ENCODE measurements at places on chromosomes 7 and 10.

GRCh38 chr7:151315038-151315655 lies 26.5 kb upstream of the NUB1 start:
- no peaks in the 10 kb centered on the region for H3K27me3 ChIP-seq
- H3K4me1 ChIP-seq, result peaks cover 10% of the 10 kb centered on the region
- DNase-seq, result peak; percentile 82
- H3K27ac ChIP-seq, result peak overlapping the region; percentile 53
- peaks cover 3% of the 10 kb centered on the region for H3K36me3 ChIP-seq
- no peak overlapping the region for H3K4me3 ChIP-seq

DNA sequence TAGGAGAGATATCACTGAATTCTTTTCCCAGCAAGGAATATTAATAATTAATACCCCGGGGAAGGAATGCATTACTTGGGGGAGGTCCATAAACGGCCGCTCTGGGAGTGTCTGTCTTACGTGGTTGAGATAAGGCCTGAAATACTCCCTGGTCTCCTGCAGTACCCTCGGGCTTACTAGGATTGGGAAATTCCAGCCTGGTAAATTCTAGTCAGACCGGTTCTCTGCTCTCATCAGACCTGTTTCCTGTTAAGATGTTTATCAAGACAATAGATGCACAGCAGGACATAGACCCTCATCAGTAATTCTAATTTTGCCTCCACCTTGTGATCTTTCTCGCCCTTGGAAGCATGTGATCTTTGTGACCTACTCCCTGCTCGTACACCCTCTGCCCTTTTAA lies 162.8 kb upstream of the KCND2 start:
- H3K4me3 ChIP-seq, result no peak overlapping the region
- no peak overlapping the region for H3K27ac ChIP-seq
- H3K36me3 ChIP-seq, result no peaks in the 10 kb centered on the region

- no peak for DNase-seq
- no peak overlapping the region for H3K27ac ChIP-seq
- H3K4me1 ChIP-seq, result no peaks in the 10 kb centered on the region
- H3K36me3 ChIP-seq, result no peaks in the 10 kb centered on the region
- H3K4me3 ChIP-seq, result no peak overlapping the region
Observed at GRCh38 chr10:122249991-122250750, 20.9 kb upstream of the BTBD16 start.

DNA sequence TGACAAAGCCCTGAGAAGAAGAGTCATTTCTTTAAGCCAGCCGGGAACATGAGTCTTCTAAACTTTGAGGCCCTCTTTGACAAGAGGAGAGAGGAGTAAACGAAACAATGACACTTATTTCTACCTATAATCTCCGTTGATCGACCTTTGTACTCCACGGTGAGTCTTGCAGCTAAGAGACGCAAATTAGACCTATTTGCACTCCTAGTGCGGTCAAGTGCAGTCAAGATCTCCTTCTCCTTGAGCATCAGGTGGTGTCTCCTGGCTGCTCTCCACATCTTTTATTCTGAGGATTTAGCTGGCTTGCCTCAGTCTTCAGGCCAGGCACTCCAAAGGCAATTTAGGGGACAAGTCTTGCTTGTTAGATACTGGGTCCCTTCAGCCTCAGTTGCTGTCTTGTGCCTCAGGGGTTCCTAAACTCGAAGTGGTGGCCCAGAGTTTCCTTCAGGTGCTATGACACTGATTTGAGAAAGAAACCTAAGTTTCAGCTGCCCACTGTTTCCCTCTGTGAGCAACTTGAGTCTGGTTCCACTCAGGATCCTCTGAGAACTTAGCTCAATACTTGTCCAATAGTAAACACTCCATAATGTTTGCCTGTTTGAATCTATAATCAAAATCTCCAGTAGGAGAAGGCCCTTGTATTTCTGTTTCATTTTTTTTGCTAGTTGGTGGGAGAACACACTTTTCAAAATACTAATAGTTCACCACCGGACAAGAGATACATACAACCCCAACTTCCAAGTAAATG lies 312.9 kb downstream of the RNLS start:
- no peak overlapping the region for H3K4me3 ChIP-seq
- H3K36me3 ChIP-seq, result no peaks in the 10 kb centered on the region
- peaks cover 45% of the 10 kb centered on the region for H3K4me1 ChIP-seq
- peaks cover 1% of the 10 kb centered on the region for H3K27me3 ChIP-seq

DNA sequence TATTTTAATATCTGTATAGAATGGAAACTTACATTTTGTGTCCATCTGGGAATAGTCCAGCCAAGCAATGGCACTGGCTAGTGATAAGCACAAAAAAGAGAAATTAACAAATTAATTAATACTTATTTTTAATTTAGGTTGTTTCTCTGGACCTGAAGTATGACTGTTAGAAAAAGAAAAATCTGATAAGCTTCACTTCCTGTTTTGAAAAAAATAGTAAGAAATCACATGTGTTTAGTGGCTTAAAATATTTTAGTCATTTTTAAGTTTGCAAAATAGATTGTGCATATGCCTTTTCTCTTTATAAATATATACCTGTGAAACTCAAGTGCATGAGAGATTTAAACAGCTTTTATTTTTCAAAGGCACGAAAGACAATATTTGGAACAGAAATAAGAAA lies 50.1 kb upstream of the CREB5 start:
- H3K4me3 ChIP-seq, result no peak overlapping the region
- DNase-seq, result no peak
- no peak overlapping the region for H3K27ac ChIP-seq

DNA sequence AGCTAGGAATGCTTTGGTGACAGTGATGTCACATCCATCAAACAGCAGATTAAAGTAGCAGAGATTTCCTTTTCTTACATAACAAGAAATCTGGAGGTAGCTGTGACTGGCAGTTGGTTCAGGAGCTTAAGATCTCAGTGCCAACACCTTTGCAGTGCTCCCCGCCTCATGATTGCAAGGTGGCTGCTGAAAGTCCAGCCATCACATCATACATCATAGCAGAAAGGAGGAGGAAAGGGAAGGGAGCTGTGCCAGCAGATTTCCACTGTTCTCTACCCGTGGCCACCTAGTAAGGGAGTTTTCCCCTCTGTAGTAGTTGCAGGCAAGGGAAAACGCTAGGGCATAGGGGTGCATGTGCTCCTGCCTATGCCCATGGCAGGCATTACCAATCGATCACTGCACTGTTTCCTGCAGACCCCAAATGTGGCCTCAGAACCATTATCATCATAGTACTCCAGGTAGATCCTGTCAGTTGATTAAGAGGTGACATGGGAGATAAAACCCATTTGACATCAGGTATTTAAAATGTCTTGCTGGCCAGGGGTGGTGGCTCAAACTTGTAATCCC lies 57.9 kb upstream of the GTF2IRD1 start:
- H3K4me1 ChIP-seq, result no peaks in the 10 kb centered on the region
- DNase-seq, result no peak
- no peak overlapping the region for H3K27ac ChIP-seq
- H3K4me3 ChIP-seq, result no peak overlapping the region
- no peaks in the 10 kb centered on the region for H3K27me3 ChIP-seq

- H3K36me3 ChIP-seq, result peaks cover 23% of the 10 kb centered on the region
- H3K27me3 ChIP-seq, result no peaks in the 10 kb centered on the region
- peak; percentile 76 for DNase-seq
- H3K4me1 ChIP-seq, result peaks cover 75% of the 10 kb centered on the region
- no peak overlapping the region for H3K4me3 ChIP-seq
Observed at GRCh38 chr7:55546814-55547213, 25.5 kb downstream of the VOPP1 start.

Measured in activated CD4-positive, alpha-beta memory T cell treated with anti-CD3 and anti-CD28 coated beads for 36 hours (primary cell).